ENCODE measurements at places on chromosomes 2 and 18. TPM values are rescaled to one million over a fixed set of nuclear protein-coding genes. Genes with fewer than 3 reads are reported as not detected.

GRCh38 chr2:230068016-230068650 is 591 bp downstream of the SLC16A14 start:
- no peak for DNase-seq

DNA sequence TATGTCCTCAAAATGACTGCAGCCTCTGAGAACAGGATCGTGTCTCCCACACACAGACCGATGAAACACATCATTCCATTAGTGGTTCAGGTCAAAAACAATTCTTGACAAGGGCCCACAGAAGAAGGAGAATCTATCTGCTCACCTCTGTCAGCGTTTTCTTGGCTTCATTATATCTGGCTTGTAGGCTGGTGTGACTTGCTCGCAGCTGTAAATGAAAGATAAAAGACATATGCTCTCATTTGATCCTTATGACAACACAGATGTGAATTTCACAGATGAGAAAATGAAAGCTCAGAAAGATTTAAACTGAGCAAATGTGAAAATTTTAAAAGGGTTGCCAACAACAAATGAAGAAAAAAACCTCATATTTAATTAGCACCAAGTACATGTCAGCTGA is 61.6 kb downstream of the CCDC93 start:
- DNase-seq = no peak

- DNase-seq = no peak
These were observed 1.3 kb downstream of the SPIRE1 start for GRCh38 chr18:12656605-12656937.

DNA sequence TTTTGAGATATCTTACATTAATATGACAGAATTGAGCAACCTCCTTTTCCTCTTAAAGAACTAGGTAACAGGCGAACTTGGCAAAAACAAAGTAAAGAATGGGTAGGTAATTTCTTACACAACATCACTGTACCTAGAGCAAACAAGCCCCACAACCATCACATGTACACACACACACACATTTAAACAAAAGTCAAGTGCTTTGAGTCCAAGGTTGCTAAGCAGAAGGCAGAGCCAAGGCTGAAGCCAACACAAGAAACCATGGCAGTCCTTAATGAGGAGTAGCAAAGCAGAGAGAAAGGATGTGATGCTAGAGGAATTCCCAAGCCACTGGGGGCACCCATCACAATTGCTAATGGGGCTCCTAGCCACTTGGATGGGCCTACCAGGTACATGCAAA is 164.1 kb downstream of the PAX3 start:
- DNase-seq = no peak

TRIM43 gene
- polyA plus RNA-seq = not detected

DNA sequence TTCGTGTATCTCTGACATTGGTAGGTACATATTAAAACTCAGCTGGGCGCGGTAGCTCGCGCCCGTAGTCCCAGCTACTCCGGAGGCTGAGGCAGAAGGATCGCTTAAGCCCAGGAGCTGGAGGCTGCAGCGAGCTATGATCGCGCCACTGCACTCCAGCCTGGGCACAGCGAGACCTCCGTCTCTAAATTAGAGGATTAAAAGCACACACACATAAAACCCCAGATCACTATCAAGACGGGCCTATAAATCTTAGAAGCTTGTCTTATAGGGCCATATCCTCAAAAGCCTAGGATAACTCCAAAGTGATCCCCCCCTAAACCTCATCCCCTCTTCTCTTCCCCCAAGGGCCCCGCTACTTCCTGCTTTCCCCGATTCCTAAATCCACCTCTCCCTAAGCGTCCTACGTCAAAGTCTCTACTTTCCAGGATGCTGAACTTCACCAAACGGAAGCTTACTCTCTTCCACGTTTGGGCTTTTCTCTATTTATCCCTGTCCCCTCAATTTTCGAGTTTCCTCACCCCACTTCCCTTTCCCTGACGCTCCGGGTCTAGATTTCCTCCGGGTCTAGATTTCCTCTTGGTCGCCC is 707 bp downstream of the KRCC1 start:
- no peak for DNase-seq

FOXI3 gene
- not detected for polyA plus RNA-seq

- no peak for DNase-seq
These were observed 1.9 kb downstream of the MSTN start for GRCh38 chr2:190060626-190061025.

DNA sequence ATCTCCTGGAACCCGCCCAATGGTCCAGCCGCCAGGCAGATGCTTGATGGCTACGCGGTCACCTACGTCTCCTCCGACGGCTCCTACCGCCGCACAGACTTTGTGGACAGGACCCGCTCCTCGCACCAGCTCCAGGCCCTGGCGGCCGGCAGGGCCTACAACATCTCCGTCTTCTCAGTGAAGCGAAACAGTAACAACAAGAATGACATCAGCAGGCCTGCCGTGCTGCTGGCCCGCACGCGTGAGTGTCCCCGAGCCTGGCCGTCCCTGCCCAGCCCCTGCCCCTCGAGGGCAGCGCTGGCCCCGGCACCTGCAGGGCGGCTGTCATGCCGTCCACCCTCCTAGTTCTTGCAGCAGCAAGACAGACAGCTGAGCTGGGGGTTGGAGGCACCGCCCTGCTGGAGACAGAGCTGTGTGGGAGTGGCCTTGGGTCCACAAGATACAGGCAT is 36.7 kb downstream of the MTERF4 start:
- no peak for DNase-seq

DNA sequence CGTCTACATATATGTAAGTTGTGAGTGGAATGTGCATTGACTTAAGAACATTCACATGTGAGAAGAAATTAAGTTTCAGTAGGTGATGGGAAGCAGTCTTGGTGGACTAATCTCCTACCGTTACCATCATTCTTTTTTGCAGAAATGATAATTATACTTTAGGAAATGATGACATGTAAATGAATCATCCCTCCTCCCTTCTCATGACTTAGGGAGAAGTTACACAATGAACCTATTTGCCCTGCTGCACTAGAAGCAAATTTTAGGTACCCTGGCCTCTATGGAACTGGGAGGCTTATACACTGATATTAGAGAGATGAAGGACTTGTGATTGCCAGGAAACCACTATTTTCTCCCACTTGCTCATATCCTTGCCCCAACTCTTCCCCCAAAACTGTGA is 214.2 kb downstream of the CALCRL start:
- no peak for DNase-seq

GRCh38 chr2:68968221-68968620 is 6.2 kb upstream of the GKN1 start:
- no peak for DNase-seq

MC2R gene
- not detected for polyA plus RNA-seq

DNA sequence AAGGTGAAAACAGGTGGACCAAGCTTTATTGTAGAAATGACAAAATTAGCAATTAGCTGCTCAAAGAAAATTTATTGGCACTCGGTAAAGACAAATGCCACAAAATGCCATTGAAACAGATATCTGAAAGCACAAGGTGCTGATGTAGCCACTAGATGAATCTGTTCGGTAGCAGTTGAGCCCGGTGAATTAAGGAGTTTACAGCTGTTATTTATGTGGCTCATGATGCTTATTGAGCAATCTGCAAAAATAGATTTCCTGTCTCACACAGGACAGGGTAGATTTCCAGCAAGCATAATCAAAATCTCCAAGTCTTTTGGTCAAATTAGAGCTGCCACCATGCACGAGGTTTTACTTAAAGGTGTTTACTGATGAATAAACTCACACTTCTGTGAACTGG is 182.2 kb downstream of the PPP1R1C start:
- no peak for DNase-seq

ABCB6 gene
- polyA plus RNA-seq = 22.2 TPM

DNA sequence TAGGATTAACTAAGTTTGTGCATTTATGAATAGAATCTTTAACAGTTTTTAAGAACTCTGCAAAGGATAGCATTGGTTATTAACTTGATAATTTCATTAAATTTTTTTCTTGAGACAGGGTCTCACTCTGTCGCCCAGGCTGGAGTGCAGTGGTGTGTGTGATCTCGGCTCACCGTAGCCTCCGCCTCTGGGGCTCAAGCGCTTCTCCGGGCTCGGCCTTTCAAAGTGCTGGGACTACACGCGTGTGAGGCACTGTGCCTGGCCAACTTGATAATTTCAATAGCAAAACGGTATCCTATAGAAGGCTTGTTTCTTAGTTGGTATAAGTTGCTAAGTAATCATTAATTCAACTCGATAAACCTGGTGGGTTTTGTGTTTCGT is 38.0 kb downstream of the ADNP2 start:
- no peak for DNase-seq

DNA sequence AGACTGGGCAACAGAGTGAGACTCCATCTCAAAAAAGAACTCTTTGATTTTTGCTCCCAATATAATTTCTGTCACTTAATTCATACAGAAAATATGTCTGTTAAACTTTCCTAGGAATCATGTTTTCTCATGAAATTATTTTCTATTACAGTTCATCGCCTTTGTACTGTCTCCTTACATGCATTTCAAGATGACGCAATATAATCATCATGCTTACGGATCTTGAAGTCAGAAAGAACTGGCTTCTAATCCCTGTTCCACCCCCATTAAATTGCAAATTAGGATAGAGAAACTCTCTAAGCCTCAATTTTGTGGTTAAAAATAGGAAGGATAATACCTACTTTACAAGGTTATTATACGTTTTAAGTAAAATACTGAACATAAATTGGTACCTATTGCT is 467.6 kb upstream of the SMIM21 start:
- no peak for DNase-seq

SLC4A5 gene
- polyA plus RNA-seq = 0.25 TPM

GRCh38 chr2:39407516-39408296 is 29.4 kb downstream of the MAP4K3 start:
- DNase-seq = no peak

GRCh38 chr2:28906376-28906775 is 11.9 kb downstream of the WDR43 start:
- DNase-seq = no peak

CDH20 gene
- polyA plus RNA-seq = not detected

DNA sequence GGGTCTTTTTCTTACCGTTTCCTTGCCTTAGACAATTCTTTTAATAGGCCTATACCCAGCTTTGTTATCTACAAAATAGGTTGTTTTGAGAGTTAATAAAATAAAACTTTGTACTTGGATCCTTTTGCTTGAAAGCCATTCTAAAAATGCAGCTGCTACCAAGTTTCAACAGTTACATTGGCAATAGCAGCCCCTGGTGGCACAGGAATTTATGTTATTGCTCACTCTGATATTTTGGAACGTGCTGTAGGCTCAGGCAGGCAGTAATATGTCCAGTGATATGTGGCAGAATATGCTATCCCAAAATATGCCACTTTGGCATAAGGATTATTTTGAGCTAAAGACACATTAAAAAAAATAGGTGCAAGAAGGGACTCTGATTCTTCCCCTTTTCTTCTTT is 6.7 kb upstream of the COMMD1 start:
- no peak for DNase-seq

GRCh38 chr2:241325257-241325656 is 9.5 kb downstream of the SEPTIN2 start:
- DNase-seq = no peak

DNA sequence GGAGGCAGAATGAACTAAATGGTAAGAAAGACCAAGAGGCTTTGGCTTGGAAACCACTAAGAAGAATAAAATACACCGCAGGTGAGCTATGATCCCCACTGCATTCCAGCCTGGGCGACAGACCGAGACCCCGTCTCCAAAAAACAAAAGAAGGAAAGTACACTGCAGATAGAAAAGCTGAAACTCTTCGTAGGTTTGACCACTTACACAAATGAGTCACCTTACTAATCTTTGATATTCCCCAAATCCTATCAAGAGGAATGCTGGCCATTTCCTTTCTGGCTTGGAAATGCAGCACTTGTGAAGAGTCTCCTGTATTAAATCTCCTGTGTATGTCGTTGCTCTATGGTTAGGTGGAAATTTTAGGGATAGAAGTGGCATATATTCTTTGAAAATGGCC is 108.8 kb downstream of the MTCL1 start:
- DNase-seq = no peak

DTNA gene
- polyA plus RNA-seq = 16.4 TPM

AKAIN1 gene
- polyA plus RNA-seq = not detected

IL1B gene
- polyA plus RNA-seq = 2.3 TPM

MSTN gene
- 0.06 TPM for polyA plus RNA-seq

SLC5A6 gene
- 23.2 TPM for polyA plus RNA-seq

- no peak for DNase-seq
These were observed 35.2 kb downstream of the C1QL2 start for GRCh38 chr2:119123389-119123788.

DNA sequence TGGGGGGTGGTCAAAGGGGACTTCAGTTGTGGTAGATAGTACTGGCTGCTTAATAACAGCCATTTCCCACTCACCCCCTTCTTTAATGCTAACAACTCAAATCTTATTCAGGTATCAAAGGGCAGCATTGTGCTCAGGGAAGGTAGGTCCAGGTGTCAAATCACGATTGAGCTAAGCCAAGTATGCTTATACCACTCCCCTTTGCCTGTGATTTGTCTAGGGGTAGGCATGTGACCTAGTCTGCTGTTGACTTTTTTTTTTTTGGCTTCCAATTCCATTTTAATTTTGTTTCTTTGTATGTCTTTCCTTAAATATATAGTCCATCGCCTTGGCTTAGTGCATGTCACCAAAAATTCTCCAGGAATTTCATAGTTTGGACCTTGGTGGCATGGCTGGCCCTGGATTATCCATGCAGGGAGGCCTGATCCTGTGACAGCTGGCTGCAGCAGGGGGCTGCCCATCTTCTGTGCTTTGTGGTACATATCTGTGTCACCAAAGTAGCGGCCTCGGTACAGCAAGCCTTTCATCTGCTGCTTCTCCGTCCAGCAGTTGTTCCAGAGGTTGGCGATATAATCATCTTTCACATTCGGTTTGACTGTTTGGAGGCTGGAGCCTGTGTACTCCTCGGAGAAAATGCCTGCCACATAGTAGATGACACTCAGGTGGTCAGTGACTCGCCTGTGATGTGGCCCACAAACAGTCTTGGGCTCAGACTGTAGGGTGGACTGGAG is 68.1 kb upstream of the SPRED2 start:
- no peak for DNase-seq

DNA sequence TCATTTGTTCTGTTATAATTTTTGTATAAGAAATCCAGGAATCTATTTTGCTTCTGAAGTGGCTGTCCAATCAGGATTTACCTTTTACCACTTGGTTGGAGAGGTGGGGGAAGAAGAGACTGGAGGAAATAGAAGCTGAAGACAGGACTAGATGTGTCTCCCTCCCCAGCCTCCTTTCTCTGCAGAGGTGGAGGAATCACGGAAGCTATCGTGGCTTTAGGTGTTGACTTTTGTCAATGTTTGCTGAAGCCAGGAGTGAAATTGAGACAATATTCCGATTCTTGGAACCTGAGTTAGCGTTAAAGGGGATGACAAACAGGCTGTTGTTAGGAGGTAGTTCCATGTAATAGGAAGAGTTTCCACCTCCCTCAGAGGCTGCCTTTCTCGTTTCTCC is 43.5 kb downstream of the PDCL3 start:
- DNase-seq = no peak

GRCh38 chr2:163367825-163368582 is 367.8 kb downstream of the FIGN start:
- DNase-seq = no peak

- no peak for DNase-seq
These were observed 45.8 kb upstream of the FLACC1 start for GRCh38 chr2:201402651-201403562.
